ENCODE measurements at places on chromosomes 6 and 20.

GRCh38 chr6:110953633-110954303, 4.7 kb upstream of the GTF3C6 start:
- DNase-seq: no peak

DNA sequence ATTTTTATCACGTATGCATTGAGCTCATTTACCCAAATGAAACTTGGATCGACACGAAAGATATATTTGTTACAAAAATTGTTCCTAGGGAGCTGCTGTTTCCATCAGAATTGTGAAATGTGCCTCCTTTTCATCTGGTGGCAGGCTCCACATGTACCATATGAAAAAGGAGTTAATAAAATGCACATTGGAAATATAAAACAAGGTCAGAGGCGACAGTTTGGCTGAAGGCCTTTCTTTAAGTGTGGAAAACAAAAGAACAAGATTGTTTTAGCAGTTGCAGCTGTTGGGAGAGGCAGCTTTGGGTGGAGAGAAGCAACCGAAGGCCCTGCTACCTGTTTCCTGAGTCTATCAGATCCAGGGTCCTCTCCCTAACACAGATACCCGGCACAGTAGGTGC, 334.5 kb upstream of the NT5E start:
- no peak for DNase-seq

- DNase-seq: no peak
Observed at GRCh38 chr20:47466704-47467459, 34.8 kb upstream of the NCOA3 start.

- no peak for DNase-seq
Observed at GRCh38 chr6:108654465-108655106, 93.9 kb downstream of the FOXO3 start.

DNA sequence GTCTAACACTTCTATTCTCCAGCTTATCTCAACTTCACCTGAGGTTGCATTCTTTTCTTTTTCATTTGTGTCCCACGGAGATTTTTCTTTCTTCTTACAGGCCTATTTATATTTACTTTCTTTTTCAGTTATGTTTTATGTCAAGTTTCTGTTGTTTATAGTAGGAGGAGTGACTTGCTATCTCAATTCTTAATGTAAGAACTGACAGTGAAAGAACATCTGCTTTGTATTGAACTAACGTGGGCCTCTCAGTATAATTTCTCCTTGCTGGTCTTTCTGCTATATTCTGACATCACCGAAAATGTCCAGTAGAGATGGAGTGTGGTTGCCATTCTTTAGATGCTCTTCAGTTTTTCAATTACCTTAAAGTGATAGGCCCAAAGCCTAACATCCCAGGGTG, 521.7 kb downstream of the EPM2A start:
- DNase-seq: no peak

GRCh38 chr6:100818066-100818465, 63.1 kb downstream of the ASCC3 start:
- no peak for DNase-seq

DNA sequence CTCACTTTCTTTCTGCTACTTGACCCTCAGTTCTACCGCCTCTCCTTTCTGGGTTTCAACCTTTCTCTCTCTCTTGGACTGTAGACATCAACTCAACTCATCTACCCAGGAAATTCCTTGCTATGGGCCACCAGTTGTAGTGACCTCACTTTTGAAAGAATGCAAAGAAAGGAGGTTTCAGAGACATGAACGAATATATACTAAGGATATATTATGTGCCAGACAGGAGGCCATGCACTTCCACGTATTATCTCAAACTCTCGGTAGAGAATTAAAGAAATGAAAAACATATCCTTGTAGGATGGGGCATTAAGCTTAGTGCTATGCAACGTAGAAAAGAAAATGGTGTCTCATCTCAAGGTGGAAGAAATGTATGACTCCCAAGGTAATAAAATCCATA, 67.3 kb upstream of the NT5E start:
- no peak for DNase-seq

DNA sequence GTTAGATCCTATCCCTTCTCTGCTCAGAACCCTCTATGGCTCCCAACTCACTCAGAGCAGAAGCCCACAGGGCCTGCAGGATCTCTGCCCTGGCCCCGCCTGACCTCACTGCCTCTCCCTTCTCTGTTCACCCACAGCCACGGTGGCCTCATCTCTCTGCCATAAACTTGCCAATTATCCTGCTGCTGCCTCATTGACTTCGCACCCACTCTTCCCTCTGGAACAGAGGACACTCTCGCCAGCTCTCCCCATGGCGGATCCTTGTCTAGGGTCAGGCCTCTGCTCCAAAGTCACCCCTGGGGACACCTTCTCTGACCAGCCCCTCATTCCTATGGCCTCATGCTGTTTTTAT, 86.4 kb downstream of the CEBPB start:
- no peak for DNase-seq

DNA sequence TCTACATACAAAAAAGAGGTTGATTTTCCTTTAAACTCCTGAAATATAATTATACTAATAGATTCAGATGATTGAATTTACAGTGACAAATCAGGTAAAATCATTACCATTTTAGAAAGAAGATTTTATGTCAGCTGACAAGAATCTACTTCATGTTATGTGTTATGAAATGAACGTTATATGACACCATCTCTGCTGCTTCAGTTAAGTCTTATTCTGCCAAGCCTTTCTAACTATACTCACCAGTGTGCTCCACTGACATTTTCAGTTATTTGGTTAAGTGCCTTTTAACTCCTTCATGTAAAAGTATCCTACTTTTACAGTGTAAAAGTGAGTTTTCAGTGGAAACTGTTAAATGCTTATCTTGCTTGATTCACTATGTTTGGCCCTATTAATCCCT, 80.4 kb downstream of the RWDD2A start:
- no peak for DNase-seq

- DNase-seq: no peak
Observed at GRCh38 chr6:23180504-23181293, 611.3 kb downstream of the HDGFL1 start.

GRCh38 chr6:76803038-76803580, 660.2 kb downstream of the HTR1B start:
- DNase-seq: no peak

GRCh38 chr6:431986-432385, 40.4 kb downstream of the IRF4 start:
- DNase-seq: no peak

- no peak for DNase-seq
Observed at GRCh38 chr6:24145690-24146131, 19.7 kb downstream of the NRSN1 start.

DNA sequence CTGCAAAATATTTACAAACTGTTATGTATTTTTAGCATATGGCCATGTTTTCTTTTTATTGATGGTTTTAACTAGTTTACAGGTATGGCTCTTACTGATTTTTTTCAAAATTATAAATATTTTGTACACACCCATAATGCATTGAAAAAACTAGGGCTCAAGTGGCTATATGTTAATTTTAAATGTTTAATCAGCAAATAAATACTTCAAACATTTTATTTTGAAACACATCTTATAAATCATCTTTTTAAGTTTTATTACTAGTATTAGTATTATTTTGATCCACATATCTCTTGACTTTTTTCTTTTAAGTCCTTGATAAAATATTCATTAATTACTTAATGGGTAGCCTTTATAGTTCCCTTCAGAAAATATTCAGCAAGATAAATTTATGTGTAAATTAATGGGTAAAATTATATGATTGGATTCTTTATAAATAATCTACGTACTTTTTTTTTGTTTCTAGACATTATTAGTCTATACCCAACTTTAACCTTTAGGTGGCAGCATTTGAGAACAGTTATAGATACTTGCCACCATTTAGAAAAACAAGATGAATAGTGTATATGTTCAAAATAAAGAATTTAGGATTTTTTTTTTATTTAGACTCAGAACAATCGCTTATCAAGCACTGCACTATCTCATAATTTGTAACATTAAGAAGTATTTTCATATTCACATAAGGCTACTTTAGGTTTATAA, 241.9 kb downstream of the ADGRB3 start:
- DNase-seq: no peak

- no peak for DNase-seq
Observed at GRCh38 chr6:52925919-52926792, 16.7 kb upstream of the GSTA3 start.

GRCh38 chr20:8587251-8587650, 455.2 kb downstream of the PLCB1 start:
- DNase-seq: no peak

DNA sequence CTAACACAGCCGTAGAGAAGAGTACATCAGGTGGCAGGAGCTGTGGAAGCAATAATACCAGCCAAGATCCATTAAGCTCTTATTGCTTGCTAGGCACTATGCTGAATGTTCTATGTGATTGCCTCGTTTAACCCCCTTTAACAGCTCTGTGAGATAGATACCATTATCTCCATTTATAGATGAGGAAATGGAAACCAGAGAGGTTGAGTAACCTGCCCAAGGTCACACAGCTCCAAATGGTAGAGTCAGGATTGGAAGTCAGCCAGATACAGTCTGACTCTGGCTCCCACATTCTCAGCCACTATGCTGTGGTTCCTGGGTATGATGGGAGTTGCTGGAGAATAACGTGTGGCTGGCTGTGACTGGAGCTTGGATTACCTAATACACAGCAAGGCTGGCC, 92.4 kb downstream of the DLGAP4 start:
- no peak for DNase-seq

GRCh38 chr20:20410678-20411077, 42.8 kb downstream of the INSM1 start:
- no peak for DNase-seq

GRCh38 chr6:158758451-158758860, 60.7 kb downstream of the EZR start:
- DNase-seq: no peak

DNA sequence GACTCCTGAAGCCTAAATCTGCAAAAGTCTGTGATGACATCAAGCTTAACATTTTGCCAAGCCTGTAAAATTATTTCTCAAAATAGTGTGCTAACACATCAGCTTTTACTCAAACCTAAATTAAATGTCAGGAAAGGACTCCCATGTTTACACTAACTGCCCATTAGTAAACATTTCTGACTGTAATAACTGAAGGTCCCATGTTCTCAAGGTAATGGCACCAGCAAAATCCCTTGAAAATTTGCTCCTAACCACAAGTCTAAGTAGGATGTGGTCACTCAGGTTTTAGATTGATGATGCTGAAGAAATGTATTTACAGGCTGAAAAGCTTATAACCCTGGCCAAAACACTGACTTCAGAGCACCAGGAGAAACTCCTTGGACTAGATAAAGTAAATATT, 33.0 kb downstream of the BACH2 start:
- DNase-seq: no peak

GRCh38 chr6:56076033-56076432, 171.3 kb downstream of the COL21A1 start:
- DNase-seq: no peak

- no peak for DNase-seq
Observed at GRCh38 chr6:110140650-110141049, 38.8 kb downstream of the WASF1 start.

- DNase-seq: no peak
Observed at GRCh38 chr6:111013144-111013915, 31.5 kb downstream of the RPF2 start.

GRCh38 chr6:165183071-165183470, 126.3 kb downstream of the C6orf118 start:
- no peak for DNase-seq

DNA sequence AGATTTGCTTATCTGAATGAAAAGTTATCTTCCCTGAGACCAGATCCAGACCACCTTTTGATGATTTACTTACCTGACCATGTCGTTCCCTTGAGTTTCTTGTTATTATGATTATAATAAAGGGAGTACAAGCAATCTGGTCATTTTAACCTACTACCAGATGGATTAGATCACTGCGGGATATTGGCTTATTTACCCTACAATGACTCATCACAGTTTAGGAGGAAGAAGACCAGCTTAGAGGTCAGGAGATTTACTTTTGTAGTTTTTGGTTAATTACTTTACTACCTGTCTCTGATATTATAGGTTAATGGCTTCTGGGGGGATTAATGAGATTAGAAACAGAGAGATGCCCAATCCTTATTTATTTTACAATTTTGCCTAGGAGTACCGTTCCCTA, 10.7 kb downstream of the PKIB start:
- DNase-seq: no peak

DNA sequence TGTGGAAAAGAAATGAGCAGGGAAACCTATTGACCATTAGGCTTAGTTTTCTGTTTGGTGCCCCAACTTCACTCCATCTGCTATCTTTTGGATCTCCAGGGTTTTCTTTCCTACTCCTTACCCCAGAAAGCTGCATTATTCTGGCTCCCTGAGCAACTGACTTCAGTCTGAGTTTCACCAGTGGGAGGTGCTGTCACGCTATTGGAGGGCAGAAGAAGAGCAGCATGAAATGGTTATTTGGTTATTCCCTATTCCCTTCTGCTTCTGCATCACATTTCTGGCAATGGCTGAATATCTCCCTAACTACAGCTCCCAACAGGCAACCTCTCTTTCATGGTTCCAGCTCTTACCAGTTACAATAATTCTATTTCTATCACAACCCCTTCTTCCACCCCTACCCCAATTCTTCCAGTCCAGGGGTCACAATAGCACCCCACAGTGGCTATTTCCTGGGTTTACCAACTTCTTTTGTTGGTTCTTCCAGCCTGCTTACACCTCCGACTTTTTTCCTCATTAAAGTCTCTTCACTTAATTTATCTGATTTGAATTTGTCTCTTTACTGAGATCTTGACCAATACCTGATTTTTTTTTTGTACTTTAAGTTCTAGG, 311.5 kb downstream of the PLCB1 start:
- DNase-seq: no peak

DNA sequence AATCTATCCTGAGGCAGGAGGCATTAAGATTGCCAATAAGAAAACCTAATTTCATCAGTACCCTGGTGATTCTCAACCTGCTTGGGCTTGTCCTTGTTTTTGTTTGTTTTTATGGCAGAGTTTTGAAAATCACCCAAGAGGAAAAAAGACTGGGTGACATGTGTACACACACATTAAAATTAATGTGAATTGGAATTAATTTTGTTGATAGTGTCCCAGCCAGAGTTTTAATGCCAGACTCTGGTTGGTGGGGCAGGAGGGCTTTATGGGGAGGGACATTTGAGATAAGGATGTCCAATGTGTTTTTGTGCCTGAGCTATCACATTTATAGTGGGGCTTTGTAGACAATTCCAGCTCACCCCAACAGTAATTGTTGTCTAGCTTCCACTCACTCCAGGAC, 184.6 kb downstream of the ID4 start:
- DNase-seq: no peak

- peak; percentile 6 for DNase-seq
Observed at GRCh38 chr20:3000852-3001523, 42.4 kb upstream of the GNRH2 start.

GRCh38 chr20:21450572-21450971, 53.2 kb upstream of the NKX2-4 start:
- DNase-seq: no peak

DNA sequence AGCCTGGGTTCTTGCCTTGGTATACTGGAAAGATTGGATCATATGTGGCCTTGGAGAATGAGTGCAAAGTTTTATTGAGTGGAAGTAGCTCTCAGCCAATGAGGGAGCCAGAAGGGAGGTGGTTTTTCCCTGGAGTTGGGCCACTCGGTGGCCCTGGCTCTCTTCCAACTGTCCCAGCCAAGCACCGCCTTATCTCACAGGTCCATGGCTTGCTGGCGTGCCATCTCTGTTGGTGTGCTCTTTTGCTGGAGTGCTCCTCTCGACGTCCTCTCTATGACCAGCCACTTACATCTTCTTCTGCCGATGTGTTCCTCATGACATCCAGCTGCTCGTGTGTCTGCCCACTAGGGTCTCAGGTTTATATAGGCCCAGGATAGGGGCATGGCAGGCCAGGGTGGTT, 505.9 kb upstream of the SYNCRIP start:
- no peak for DNase-seq
